Activated T-cell treated with anti-CD3 and anti-CD28 coated beads, Interleukin-2, amount 50 U/mL, for 1 hour (primary cell): ENCODE measurements at places on chromosomes 5 and 9.

- DNase-seq = no peak
These were observed 421.6 kb upstream of the SGCD start for GRCh38 chr5:155905364-155905763.

- DNase-seq = no peak
These were observed 1048.4 kb downstream of the MAT2B start for GRCh38 chr5:164553851-164554250.

GRCh38 chr5:169279125-169279524 lies 21.8 kb downstream of the SLIT3 start:
- DNase-seq = no peak

- DNase-seq = no peak
These were observed 1.4 kb downstream of the HMGCR start for GRCh38 chr5:75338408-75338807.

GRCh38 chr9:17630531-17630949 lies 51.7 kb downstream of the SH3GL2 start:
- no peak for DNase-seq

DNA sequence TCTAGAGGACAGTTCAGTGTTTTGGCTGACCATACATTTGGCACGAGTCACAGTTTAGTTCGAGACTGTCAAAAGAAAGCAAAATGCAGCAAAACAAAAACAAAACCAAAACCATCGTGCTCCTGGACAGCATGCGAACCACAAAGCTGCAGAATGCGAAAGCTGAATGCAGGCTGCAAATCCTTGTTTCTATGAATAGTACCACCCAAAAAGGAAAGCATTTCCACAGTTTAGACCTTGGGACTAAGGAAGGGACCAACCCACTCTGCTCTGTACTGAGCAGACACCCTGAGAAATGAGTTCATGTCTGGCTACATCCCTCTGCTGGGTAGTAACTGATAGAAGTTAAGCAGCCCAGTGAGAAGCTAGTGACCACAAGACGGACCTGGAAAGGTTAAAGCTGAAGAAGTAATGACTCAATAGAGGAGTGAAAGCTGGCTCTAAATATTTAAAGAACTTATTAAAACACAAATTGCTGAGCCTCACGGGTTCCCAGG lies 3.9 kb downstream of the GCNT4 start:
- DNase-seq = no peak

DNA sequence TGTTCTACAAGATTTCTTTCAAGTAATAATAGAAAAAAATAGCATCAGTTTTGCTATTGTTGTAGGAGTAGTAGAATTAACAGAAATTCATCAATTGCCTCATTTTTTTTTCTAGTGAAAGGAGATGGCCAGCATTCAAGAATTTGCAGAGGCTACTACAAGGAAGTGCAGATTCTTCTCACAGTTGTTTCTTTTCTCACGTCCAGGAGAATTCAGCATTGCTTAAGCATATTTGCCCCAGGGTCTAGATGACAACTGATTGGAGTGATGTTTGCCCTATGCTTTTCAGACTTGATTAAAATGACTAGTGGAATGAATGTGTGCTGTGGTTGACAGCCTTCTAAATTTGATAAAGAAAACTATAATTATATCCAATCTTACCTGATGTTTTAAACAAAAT lies 46.6 kb upstream of the SLC12A2 start:
- no peak for DNase-seq

DNA sequence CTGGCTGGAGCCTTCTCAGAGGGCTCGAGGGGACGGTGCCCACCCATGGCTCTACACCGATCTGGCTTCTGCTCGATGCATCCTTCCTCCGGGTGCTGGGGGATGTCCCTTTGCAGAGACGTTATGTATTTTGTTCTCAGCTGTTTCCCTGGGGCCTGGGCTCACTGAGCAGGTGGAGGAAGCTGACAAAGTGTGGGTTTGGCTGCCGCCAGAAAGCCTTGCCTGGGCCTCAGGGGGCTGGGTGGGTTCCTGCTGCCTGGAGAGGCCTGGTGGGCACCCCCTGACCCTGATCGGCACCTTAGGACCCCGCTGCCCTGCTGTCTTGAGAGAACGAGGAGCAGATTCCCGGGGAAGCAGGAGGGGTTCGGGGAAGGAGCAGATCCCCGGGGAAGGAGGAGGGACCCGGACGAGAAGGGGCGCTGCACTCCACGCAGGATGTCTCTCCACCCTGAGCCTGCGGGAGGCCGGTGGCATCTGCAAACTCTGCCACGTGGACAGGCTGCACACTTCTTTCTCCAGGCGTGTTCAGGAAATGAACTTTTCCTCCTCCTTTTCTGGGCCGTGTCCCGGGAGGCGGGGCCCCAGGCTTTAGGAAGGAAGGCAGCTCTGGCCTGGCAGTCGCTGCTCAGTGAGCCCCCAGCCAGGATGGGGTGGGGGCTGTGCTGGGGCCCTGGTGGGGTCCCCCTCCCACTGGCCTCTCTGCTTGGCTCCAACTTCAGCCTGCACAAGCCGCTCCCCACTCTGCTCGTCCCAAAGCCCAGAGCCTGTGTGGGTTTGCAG lies 148.9 kb downstream of the RXRA start:
- peak; percentile 40 for DNase-seq

DNA sequence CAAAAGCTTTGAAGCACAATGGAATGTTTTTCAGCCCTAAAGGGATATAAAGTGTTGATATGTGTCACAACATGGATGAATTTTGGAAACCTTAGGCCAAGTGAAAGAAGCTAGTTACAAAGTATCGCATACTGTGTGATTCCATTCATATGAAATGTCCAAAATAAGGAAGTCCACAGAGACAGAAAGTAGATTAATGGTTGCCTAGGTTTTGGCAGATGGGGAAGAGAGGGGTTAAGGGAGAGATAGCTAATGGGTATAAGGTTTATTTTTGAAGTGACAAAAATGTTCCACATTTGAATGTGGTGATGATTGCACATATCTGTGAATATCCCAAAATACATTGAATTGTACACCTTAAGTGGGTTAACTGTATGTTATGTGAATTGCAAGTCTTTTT lies 57.5 kb upstream of the MCCC2 start:
- no peak for DNase-seq

DNA sequence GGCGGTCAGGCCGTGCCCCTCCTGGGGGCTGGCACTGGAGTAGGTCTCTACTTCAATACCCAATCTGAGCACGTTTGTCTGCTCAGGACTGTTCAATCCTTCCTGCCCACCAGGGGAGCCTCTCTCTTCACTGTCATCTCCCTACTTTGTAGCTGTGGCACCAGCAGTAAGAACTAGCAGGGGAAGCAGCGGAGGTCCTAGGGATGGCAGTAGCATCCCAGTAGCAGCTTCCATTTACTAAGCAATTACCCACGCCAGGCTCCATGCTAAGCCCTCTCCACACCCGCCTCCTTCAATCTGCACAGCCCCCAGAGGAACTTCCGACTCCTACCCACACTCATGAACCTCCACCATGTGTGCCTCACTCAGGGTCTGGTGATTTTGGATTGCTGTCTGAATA lies 31.7 kb downstream of the FSTL4 start:
- no peak for DNase-seq

GRCh38 chr5:6145616-6146237 lies 232.6 kb downstream of the MED10 start:
- no peak for DNase-seq

- no peak for DNase-seq
These were observed 21.2 kb upstream of the PFDN1 start for GRCh38 chr5:140324041-140324600.

DNA sequence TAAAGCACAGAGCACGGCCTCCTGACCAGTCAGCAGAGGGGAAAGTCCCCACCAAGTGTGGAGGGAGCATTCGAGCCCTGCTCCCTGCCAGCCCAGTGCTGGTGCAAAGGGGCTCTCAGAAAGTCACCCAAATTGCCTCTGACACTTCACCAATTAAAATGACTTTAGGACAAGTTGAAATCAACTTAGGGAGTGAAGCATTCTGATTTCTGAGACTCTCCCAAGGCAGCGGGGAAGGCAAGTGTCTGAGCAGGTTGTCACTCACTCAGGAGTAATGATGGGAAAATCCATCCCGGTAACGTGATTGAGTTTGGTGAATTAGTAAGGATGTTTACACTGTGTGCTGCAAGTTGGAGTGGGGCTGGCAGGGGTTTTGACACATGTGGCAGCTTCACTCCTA lies 73.7 kb downstream of the PCDH1 start:
- no peak for DNase-seq
